Large intestine (tissue), 12 donors: ENCODE measurements at places on chromosomes 7 and 10. TPM values are rescaled to one million over a fixed set of nuclear protein-coding genes. Genes with fewer than 3 reads are reported as not detected.

GRCh38 chr10:79145517-79146470 is 77.0 kb downstream of the ZMIZ1 start:
- no peak for DNase-seq

DNA sequence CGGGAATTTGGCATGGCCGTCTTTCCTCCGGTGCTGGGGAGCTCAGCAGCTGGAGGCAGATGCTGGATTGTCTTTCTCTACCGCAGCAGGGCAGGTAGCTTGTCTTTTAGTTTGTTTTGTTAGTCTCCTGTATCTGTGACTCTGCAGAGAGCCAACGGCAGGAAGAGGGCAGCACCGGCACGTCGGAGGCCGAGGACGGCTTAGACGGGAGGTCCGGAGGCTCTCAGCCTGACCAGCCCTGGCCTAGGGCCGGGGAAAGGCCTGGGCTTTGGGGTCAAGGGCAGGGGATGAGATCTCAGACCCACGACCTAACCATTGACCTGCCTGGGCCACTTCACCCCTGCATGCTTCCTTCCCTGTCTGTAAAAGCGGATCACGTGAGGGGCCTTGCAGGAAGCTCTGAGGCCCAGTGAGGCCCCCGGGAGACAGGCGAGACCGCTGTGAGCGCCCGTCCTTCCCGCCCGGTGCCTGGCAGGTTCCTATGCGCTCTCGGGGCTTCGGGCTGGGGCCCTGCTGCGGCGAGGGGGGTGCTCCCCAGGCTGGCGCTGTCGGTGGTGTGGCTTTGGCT is 72.7 kb downstream of the LHPP start:
- DNase-seq, result no peak

DNA sequence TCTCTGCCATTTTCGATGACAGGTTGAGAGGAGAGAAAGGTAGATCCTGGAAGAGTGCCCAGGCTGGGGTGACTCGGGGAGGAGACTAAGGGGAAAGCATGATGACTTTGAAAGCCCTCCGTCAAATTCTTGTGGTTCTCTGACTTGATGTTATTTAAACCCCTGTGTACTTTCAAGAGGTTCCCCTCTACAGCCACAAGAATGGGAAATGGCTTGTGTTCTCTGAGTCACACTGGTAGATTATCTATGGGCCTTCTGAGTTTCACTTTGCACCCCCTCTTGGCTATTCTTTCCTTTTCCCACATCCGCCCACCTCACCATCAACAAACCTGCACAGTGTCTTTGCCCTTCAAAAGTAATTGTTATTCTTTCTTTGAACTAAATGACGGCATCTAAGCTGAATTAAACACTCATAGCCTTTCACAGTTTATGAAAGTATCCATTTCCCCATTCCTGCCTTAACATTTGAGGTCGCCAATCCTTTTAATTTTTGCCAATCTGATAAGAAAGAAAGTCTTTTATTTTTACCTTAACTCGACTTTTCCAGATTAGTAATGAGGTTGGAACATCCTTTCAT is 24.1 kb downstream of the PRF1 start:
- no peak for DNase-seq

Gene FAM241B
- 6.4 TPM for polyA plus RNA-seq

Gene CAV2
- polyA plus RNA-seq, result 50.1 TPM
